ENCODE measurements at places on chromosomes 5 and 9.

- H3K4me1 ChIP-seq, result peaks cover 5% of the 10 kb centered on the region
- no peaks in the 10 kb centered on the region for H3K36me3 ChIP-seq
- peaks cover 62% of the 10 kb centered on the region for H3K27me3 ChIP-seq
- no peak for DNase-seq
- H3K27ac ChIP-seq, result no peak overlapping the region
- H3K4me3 ChIP-seq, result no peak overlapping the region
Observed at GRCh38 chr9:37002413-37003217, 31.5 kb downstream of the PAX5 start.

DNA sequence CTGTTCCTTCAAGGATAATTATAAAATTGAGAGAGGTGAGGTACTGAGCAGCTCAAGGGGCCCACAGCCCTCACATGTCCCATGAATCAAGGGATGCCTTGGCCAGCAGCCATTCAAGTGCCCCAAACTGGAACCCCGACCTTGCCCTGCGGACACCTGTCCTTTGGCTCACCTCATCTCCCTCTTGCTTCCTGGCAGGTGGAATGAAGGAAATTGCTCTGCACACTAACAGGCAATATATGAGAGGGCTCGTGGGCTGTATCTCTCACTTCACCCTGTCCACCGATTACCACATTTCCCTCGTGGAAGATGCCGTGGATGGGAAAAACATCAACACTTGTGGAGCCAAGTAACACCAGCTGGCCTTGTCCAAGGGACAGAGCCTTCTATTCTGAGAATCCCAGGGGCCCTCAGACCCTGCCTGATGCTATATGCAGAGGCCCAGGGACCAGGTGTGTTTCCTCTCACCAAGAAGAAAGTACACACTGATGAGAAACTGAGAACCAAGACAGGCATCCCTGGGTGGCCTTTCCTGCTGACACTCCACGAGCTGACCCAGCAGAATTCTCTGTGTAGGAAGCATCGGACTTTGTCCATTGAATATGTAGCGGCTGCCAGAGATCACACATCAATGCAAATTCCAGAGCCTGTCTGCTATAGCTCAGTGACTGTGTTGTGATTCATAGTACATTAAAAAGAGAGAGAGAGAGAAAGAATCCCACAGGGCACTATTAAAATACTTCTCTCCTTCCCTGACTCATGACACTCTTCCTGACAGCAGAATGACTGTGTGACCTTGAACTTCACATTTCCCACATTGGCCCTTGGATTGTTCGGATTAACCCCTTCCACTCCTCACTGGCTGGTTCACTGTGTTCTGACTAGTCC is 92.6 kb downstream of the LIFR start:
- DNase-seq, result no peak
- H3K27me3 ChIP-seq, result no peaks in the 10 kb centered on the region
- H3K4me1 ChIP-seq, result peaks cover 63% of the 10 kb centered on the region
- H3K4me3 ChIP-seq, result no peak overlapping the region
- no peaks in the 10 kb centered on the region for H3K36me3 ChIP-seq
- H3K27ac ChIP-seq, result peak overlapping the region; percentile 91

DNA sequence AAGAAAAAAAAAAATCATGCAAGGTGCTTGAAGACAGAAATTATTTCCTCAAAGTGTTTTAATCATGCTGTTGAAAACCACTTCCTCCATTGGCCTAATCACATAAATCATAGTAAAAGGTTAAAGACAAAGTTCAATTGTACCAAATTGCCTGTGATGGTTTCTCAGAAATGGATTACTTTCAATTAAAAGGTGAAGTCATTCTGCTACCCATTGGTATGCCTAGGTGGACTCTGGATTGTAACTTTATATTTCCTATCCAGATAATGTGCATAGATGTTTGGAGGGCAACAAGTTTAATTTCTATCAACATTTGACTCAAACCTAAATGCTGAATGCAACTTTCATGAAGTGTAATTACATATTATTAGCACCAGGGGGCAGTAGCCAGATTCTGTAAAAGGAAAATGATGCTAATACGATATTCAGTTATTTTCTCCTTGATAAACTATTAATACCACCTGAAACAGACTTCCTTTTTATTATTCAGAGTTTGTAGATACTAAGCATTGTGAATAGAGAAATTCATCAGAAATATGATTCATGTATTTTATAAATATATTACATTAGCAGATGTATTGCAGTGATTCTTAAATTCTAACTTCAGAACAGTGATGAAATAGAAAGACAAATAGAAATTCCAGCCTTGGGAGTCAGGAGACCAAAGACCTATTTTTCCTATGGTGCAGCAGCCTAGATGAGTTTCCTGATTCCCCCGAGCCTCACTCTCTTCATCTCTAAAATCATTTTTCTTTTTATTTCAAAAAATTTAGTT is 148.2 kb downstream of the CAAP1 start:
- H3K27ac ChIP-seq, result no peak overlapping the region
- H3K4me1 ChIP-seq, result no peaks in the 10 kb centered on the region
- H3K4me3 ChIP-seq, result no peak overlapping the region
- no peak for DNase-seq
- H3K27me3 ChIP-seq, result no peaks in the 10 kb centered on the region
- no peaks in the 10 kb centered on the region for H3K36me3 ChIP-seq

DNA sequence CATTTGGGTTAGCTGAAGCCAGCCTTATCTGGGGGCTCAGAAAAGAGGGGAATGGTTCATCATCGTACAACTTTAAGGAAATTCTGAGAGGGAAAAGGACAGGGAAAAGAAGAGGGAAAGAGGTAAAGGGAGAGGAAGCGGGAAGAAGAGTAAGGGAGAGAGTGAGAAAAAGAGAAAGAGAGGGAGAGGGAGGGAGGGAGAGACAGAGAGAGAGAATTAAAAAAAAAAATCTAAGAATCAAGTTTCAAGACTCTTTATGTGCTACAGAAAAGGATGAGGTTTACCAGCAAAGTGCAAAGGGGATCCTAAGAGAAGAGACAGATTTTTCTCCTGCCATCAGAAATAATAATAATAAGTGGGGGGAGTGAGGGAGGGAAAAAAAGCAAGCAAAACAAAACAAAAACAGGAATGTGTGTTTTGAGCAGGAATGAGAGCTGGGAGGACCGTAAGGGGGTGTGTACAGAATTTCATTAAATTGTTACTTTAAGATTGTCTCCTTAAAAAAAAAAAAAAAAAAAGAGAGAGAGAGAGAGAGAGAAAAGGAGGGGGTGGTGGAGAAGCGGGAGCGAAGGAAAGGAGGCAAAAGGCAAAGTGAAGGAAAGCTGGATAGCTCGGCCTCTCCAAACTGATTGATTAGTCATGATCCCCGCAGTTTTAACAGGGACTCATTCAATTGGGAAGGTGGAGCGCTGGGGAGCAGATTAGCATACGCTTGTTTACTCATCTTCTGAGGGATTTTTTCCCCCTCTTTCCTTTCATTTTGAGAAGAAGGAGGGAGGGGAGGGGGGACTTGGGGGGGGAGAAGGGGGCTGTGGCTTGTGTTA is 438 bp upstream of the PAPPA start:
- no peak for DNase-seq
- H3K4me1 ChIP-seq, result peaks cover 29% of the 10 kb centered on the region
- H3K27ac ChIP-seq, result peak overlapping the region; percentile 78
- no peaks in the 10 kb centered on the region for H3K36me3 ChIP-seq
- peak overlapping the region; percentile 72 for H3K4me3 ChIP-seq
- no peaks in the 10 kb centered on the region for H3K27me3 ChIP-seq

GRCh38 chr9:136525841-136526499 is 19.9 kb downstream of the NOTCH1 start:
- DNase-seq, result peak; percentile 82
- no peaks in the 10 kb centered on the region for H3K4me1 ChIP-seq
- H3K27me3 ChIP-seq, result no peaks in the 10 kb centered on the region
- peak overlapping the region; percentile 52 for H3K27ac ChIP-seq
- H3K36me3 ChIP-seq, result peaks cover 24% of the 10 kb centered on the region

Data from tibial artery (tissue), 4 donors.